ENCODE measurements at places on chromosomes 13 and 19.

- no peak for DNase-seq
Observed at GRCh38 chr13:44801990-44802389, 187.3 kb downstream of the NUFIP1 start.

- DNase-seq: no peak
Observed at GRCh38 chr13:110157718-110158117, 149.2 kb downstream of the COL4A1 start.

- no peak for DNase-seq
Observed at GRCh38 chr13:99352351-99353245, 45.4 kb upstream of the GPR183 start.

GRCh38 chr19:41734585-41734984, 20.7 kb upstream of the CEACAM6 start:
- no peak for DNase-seq

GRCh38 chr13:40292108-40292507, 374.3 kb downstream of the FOXO1 start:
- DNase-seq: no peak

- DNase-seq: no peak
Observed at GRCh38 chr19:10979951-10980381, 19.1 kb downstream of the SMARCA4 start.

GRCh38 chr19:17240062-17240752, 5.5 kb downstream of the NR2F6 start:
- no peak for DNase-seq

DNA sequence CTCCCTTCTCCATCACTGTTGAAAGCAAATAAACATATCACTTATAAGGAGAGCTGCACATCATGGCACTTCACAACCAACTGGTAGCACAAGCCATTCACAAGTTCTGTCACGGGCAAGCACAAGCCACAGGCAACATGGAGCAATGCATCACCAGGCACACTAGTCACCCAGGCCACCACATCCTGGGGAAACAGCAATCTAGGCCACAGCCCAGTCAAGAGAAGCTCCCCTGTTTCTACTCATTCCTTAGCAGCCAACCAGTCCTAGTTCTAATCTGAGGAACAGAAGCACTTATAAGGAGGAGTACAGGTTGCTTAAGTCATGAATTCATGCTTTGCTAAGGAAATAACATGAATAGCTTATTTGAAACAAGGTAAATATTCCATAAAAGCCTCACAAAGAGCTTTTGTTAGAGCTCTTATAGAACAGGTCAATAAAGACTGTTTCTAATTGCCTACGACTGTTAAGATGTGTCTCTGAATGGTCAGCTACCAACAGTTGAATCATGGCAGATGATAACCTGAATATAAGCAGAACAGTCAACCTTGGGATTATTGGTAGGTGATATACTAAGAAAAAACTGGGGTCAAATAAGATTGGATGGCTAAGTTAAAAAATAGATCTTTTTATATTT, 169.0 kb downstream of the TBC1D4 start:
- peak; percentile 3 for DNase-seq

All from stimulated activated CD4-positive, alpha-beta T cell treated with anti-CD3 and anti-CD28 coated beads, Interleukin-2, amount 100 ng/mL, for 4 hours (primary cell).